ENCODE measurements at places on chromosomes 2 and 18.
A peak's percentile ranks its signal among the peaks of the same experiment; 100 is the strongest.

GRCh38 chr2:96839293-96839874, 4.4 kb downstream of the ANKRD23 start:
- no peak for DNase-seq

DNA sequence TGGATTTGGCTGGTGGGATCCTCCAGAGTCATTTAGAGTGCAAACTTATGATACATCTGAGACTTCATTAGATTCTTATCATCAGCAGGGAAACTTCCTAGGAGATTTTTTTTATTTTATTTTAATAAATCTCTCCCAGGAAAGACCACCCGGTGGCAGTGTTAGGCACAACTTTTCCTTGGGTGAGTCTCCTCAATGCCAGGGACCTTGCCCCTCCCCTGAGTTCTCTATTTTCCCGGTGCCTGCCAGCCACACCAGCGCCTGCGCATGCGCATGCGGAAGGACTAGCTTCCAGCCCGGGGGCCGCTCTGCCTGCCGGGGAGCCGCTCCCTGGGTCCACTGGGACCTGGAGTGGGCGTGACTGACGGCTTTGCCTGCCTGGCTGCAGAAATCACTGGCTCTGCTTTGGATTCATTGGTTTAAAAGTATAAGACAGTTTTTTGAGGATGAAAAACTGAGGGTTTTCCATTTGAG, 86.6 kb downstream of the TMEM182 start:
- DNase-seq, result peak; percentile 74

GRCh38 chr18:55318951-55319441, 269.0 kb downstream of the TCF4 start:
- DNase-seq, result no peak

- DNase-seq, result no peak
Measured at GRCh38 chr18:73366713-73367112, 498.9 kb upstream of the NETO1 start.

DNA sequence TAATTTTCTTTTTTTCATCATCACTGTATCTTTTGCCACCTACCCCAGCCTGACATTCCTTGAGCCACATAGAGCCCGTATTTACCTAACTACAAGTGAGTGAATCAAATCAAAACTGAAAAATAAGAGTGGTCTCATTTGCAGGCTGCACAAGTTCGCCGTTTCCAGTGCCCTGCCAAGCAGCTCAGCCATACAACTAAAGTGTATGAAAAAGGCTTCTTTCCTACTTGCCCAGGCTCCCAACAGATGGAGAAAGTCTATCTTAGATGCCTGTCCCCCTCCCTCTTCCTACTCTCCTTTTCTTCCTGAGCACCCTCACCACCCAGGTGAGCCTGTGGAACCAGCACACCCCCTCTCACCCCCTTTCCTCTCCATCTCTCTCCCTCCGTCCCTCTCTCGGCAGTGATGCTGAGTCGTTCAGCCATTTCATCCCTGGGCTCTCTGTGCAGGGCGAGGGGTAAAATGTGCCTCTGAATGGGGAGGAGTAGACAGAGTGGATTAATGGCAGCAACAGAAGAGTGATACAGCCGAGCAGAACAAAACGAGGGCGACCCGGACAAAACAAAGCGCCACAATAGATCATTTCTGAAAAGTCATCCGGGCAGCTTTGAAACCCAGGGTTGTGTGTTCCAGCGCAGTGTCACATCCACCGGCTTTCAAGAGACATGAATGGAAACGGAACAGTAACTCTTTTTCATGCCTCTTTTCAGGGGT, 65.0 kb upstream of the POU3F3 start:
- DNase-seq, result no peak
